NK-92 treated with Interleukin-12 subunit alpha and Interleukin-12 subunit beta, amount 100 ng/mL, for 24 hours (cell line): ENCODE measurements at places on chromosomes 5 and 9.

DNA sequence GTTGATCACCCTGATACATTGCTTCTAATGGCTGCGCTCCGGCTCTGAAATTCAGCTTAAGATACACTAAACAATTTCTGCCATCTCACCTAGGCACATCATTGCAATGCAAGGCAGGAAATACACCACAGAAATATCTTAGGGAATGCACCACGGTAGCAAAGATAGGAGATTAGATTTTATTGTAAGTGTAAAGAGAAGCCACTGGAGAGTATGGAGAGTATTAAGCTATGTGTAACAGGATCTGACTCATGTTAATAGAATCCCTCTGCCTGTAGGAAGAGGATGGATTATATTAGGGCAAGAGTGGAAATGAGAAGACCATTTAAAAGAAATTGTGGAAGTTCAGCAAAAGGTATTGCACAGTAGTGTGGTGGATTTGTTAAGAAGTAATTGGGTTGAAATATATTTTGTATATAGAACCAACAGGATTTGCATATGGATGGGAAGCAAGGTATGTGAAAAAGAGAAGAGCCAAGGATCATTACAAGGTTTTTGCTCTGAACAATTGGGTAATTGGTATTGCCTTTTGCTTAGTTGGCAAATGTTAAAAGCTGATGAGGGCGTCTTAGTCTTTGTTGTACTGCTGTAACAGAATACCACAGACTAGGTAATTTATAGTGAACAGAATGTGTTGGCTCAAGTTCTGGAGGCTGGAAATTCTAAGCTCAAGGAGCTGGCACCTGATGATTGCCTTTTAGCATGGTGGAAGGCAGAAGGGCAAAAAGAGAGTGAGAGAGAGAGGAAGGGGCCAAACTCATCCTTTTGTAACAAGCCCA lies 636.1 kb downstream of the PSAT1 start:
- DNase-seq: no peak

DNA sequence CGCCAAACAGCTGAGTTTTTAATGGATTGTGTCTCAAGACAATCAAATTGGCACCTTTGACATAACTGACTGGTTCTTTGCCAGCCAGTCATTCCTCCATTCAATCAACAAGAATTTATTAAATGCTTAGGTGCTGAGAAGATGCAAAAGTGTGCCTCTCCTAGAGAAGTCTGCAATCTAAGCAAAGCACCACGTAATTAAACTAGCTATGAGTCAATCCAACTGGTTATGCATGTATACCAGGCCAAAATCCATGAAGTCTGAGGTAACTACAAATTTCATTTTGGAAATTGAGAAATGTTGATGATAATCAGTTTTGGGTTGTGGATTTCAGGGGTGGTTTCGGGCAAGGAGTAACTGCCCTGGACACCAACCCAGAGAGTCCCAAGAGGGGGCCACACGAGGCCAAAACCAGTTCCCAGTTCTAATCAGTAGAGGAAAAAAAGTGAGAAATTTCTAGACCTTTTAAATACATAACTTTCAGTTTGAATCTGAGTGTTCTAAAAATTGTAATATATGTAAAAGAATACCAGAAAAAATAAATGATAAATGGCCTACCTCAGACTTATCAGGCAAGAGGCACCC lies 92.6 kb downstream of the EFNA5 start:
- no peak for DNase-seq

- DNase-seq: peak; percentile 22
These were observed 26.4 kb downstream of the TNPO1 start for GRCh38 chr5:72842816-72843215.

DNA sequence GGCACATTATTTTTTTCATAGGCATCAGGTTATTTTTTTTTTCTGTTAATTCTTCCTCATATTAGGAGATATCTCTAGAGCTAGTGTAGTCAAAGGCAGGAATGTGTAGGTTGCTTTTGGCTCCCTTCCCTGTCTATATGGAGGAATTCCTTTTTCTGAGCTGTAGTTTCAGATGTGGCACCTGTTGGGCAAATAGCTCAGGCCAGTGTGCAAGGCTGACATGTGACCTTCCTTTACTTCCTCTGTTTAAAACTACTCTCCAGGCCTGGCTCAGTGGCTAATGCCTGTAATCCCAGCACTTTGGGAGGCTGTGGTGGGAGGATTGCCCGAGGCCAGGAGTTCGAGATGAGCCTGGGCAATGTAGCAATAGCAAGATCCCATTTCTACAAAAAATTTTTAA lies 40.5 kb upstream of the KIAA1958 start:
- DNase-seq: no peak

GRCh38 chr5:110918683-110919082 lies 152.8 kb upstream of the TSLP start:
- no peak for DNase-seq

DNA sequence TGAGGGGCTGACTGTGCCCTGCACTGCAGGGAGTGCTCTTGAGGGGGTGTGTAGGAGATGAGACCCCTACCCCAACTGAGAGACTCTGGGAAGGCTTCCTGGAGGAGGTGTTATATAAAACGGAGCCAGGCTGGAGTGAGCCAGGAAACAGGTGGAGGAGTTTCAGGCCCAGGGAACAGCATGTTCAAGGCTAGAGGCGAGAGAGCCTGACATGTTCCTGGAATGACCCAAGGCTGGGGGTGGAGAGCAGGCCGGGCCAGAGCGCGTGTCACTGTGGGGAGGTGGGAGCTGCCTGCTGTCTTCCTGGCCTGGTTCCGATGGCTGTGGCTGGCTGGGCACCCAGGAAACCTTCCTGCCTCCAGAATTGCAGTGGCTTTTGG lies 48.7 kb downstream of the RXRA start:
- no peak for DNase-seq

DNA sequence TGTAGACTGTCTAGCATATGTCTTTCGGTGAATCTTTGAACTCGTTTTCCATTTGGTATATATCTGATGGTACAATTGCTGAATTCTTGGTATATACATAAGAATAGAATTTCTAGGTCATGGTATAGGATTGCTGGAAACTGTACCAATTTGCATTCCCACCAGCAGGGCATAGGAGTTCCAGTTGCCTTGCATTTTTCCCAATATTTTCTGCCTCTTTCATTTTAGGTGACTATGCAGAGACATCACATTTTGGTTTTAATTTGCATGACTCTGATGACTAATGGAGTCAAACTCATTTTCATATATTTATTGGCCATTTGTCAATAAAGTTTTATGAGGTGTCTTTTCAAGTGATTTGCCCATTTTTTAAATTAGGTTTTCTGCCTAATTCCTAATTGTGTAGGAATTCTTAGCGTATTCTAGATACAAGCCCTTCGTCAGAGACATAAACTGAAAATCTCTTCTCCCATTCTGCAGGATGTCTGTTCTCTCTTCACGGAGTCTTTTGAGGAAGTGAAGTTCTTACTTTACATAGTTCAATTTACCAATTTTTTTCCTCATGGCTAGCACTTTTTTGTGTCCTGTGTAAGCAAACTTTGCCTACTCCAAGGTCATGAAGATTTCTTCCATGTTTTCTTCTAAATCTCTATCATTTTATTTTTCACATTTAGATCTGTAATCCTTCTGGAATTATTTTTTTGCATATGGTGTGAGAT lies 28.9 kb upstream of the PDCD1LG2 start:
- no peak for DNase-seq

DNA sequence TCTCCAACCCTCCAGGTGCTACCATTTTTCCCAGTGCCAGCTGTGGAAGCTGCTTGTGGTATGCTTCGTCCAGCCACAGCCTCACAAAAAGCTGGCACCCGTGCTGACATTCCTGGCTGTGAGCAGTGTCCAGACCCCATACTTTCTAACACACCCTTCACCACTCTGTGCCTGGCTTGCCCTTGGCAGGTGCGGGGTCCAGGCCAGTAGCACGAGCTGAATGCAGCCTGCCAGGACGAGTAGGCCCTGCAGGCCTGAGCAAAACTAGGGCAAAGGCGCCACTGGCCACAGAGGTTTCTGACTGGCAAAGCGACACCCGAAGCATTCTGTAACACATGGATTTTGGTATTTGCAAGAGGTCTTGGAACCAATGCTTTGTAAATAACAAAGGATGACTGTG lies 26.0 kb upstream of the GHR start:
- DNase-seq: no peak

DNA sequence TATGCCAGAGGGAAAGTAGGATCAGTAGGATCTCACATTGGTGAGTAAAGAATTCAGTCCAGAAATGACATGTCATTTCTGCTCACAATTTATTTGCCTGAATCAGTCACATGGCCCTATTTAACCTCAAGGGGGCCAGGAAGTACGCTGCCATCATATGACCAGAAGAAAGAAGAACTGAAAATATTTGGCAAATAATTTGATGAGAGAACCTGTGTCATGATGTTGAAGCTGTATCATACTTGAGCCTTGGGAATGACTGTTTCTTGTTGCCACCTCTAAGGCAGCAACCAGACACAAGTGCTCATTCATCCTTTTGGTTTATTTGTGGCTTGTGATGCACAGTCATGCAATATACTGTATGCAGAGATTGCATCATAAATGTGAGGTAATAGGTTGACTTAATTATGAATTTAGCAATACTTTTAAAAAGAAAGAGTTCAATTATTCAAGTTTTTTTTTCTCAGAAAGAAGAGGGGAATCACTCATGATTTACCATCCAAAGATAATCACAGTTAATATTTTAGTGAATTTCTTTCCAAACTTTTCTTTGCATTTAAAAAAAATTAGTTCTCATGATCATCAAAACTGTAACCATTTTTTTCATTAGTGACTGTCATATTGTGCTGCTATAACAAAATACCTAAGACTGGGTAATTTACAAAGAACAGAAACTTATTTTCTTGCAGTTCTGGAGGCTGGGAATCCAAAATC lies 8.2 kb upstream of the ZFYVE16 start:
- DNase-seq: peak; percentile 9

- DNase-seq: no peak
These were observed 320.8 kb downstream of the MAT2B start for GRCh38 chr5:163826201-163826600.

DNA sequence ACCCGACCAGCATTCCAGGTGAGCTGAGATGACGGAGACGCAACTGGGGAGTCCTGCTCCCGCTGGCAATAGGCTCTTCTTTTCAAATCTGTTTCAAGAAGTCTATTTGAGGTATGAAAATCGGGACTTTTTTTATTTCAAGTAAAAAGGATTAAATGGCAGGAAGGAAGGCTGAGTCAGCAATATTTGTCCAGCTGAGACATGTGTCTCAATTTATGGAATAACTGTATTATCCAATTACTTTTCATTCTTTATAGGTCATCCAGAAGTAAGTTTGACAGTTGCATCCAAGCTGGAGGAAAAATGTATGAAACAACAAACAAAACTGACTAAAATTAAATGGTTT lies 221.1 kb downstream of the NR2F1-AS1 start:
- no peak for DNase-seq
